Neural progenitor cell (in vitro differentiated cells): ENCODE measurements at places on chromosomes 3 and 15.
A peak's percentile ranks its signal among the peaks of the same experiment; 100 is the strongest.

GRCh38 chr3:73073091-73073707 is 11.7 kb downstream of the EBLN2 start:
- peak; percentile 65 for DNase-seq
- no peak overlapping the region for H3K4me3 ChIP-seq
- peaks cover 11% of the 10 kb centered on the region for H3K4me1 ChIP-seq
- no peaks in the 10 kb centered on the region for H3K27me3 ChIP-seq

DNA sequence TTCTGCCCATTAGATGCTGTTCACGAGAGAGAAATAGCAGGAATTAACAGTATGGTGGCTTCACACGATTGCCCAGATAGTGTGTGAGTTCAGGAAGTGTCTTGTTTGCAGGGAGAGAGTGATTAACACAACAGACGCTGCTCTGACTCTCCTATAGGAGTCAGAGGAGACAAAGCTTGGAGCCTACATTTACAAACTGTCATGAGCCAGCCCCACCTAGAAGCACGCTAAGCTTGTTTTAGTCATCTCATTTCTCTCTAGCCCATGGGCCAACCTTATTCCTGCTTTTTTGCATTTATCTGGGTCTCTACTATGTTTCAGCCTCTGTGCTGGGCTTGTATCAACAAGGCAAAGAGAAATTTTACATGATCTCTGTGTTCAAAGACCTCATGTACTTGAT is 128.3 kb upstream of the BFSP2 start:
- peak; percentile 18 for DNase-seq
- no peak overlapping the region for H3K4me3 ChIP-seq
- no peaks in the 10 kb centered on the region for H3K27me3 ChIP-seq
- H3K27ac ChIP-seq: no peak overlapping the region

GRCh38 chr3:167777356-167777755 is 41.8 kb downstream of the SERPINI1 start:
- no peaks in the 10 kb centered on the region for H3K27me3 ChIP-seq
- no peak for DNase-seq
- H3K27ac ChIP-seq: no peak overlapping the region
- H3K36me3 ChIP-seq: no peaks in the 10 kb centered on the region

DNA sequence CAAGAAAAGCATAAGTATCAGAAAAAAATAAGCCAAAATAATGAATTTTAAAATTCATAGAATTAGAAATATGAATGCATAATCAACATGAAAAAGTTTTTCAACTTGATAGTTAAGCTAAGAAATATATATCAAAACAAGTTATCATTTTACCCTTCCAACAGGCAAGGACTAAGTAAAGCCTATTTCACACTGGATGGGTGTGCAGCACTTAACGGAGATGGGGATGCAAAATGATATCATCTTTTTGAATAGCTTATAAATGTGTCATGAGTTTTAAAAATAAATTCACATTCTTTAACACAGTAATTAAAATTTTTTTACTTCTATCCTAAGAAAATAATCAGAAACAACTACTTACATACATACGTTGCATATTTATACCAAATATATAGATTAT is 20.9 kb downstream of the PIK3R4 start:
- no peak for DNase-seq
- no peaks in the 10 kb centered on the region for H3K27me3 ChIP-seq
- no peak overlapping the region for H3K27ac ChIP-seq
- no peak overlapping the region for H3K4me3 ChIP-seq
- H3K36me3 ChIP-seq: peaks cover 22% of the 10 kb centered on the region
- H3K4me1 ChIP-seq: peaks cover 10% of the 10 kb centered on the region

- no peaks in the 10 kb centered on the region for H3K27me3 ChIP-seq
- no peak overlapping the region for H3K27ac ChIP-seq
- no peak for DNase-seq
Observed at GRCh38 chr15:49412797-49413196, 10.2 kb upstream of the FGF7 start.
